ENCODE measurements at places on chromosomes 2 and 18.
A peak's percentile ranks its signal among the peaks of the same experiment; 100 is the strongest.

GRCh38 chr2:126766969-126767296 lies 111.0 kb downstream of the GYPC start:
- no peak for DNase-seq

DNA sequence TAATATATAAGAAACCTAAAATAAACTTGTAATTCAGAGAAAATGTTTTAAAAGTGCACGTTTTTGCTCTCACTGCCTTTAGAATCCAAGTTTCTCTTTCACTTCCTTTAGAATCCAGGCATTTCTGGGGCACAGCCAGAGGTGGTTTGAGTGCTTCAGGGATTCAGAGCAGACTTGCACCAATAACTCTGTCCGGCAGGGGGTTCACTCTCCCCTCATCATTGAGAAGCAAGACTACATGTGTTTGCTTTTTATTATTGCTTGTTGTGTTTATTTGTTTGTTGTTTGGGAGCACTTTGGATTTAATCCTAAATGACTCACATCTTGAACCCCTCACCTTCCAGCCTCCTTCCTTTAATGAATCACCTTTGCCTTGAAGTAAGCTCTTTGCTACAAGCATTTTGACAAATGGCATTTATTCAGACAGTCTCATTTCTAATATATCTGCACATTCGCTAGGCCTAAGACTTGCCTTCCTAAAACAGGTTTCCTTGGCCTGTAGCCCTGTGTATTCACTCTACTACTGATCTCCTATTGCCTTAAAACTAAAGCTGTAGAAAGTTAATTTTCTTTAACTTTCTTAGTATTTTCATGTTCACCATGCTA lies 233.5 kb upstream of the ATP5MC3 start:
- no peak for DNase-seq

GRCh38 chr2:228768818-228769217 lies 502.3 kb downstream of the PID1 start:
- DNase-seq = no peak

- no peak for DNase-seq
Measured at GRCh38 chr18:27713738-27714095, 463.2 kb downstream of the CDH2 start.

DNA sequence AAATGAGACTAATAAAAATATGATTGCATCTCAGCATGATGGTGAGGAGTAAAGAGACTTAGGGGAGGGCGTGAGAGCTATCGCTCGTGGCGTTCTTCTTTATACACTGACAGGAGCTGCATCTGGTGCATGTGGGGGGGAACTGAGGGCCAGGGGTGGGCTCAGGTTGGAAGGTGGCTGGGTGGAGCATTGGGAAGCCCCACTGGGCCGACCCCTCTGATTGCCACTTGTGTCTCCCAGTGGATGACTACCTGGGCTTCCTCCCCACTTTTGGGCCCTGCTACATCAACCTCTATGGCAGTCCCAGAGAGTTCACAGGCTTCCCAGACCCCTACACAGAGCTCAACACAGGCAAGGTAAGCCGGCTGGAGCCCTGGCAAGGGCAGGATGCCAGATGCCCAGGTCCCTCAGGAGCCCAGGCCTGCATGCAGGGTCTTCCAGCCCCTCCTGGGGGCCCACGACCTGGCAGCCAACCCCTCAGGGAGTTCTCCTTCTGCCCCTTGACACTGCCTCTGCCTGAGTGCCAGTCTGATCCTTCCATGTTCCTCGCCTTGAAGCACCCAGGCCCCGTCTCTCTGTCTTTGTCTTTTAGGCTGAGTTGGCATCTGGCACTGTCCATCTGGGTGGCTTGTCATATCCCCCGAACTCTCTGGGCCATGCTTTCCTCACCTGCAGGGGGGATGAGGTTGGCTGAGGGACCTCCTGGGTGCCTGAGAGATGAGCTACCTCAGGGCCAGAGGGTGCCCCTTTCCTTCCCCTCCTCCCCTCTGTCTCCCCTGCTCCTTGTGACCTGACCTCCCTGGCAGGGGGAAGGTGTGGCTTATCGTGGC lies 97.7 kb downstream of the DYSF start:
- no peak for DNase-seq

DNA sequence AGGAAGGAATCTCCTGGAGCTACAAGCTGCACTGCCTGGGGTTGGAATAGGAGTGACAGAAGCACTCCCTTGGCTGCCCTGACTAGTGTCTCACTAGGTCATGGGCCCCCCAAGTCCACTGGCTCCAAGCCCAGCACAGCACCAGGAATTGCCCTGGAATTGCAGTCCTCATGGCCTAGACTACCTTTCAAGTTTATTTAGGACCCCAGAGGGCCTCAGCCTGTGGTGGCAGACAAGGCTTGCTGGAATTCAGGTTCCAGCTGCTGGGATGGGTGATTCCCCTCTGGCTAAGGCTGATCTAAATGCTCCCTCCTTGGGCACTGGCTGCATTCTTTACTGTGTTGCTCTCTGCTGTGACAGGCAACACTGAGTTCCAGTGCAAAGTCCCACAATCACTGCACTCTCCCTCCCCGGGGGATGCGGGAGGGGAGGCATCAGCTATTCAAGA lies 14.0 kb downstream of the STRADB start:
- DNase-seq = no peak

DNA sequence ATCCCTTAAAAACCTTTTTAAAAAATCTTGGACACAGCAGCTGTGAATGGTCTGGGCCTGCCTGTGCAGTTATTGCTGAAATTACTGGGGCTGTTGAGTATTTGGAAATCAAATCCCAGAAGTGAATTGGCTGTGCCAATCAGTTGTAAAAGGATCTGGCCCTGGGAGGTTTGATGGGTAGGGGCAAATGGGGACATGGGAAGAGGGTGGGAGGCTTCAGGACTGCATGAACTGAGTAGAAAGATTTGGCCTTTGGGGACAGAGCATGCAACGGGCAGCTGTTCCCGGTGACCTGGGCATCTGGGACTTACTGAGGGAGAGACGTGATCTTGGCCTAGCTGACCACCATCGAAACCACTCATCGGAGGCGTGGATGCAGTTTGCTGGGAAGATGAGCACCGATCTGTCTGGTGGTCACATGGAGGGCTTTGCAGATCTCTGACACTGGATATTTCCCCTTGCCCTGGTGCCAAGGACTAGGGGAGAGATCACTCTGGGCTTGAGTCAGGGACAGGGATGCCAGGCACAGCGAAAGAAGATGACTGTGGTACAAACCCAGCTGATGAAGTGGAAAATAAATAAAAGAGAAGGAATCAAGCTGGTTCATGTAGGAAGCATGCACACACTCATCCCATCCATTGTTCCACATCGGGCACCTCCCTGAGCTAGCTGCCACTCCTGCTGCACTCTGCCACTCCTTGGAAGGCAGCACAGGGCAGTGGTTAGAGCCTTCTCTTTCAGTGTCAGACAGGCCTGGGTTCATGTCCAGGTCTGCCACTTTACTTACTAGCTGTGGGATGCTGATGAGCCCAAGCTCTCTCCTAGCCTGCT lies 58.4 kb downstream of the SEMA4F start:
- no peak for DNase-seq

GRCh38 chr2:129015397-129016285 lies 697.0 kb upstream of the HS6ST1 start:
- DNase-seq = no peak

DNA sequence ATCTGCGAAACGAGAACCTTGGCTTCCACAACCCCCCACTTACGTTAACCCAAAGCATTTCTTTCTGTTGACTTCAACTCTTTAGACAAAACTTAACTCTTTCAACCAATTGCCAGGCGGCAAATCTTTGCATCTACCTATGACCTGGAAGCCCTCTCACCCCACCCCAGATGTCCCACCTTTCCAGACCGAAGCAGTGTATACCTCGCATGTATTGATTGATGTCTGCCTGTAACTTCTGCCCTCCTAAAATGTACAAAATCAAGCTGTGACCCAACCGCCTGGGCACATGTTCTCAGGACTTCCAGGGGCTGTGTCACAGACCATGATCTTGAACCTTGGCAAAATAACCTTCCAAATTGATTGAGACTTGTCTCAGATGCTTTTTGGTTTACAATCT lies 12.3 kb downstream of the AQP12B start:
- no peak for DNase-seq

DNA sequence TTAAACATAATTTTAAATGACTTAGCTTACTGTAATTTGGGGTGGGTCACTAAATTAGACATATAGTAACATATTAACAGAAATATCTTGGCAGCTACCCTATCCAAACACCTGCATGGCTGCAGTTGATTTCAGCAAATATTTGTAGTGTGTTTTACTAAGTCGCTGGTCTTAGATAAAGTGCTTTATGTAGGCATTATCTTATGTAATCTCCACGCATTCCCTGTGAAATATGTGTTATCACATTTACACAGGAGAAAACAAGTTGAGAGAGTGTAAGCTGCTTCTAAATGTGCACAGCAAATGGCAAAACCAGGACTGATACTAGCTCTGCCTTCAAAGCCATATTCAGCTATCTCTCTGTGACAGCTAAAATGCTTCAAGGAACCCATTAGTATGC lies 72.0 kb downstream of the NYAP2 start:
- DNase-seq = no peak

- peak; percentile 52 for DNase-seq
Measured at GRCh38 chr2:136378712-136379595, 261.0 kb upstream of the CXCR4 start.

DNA sequence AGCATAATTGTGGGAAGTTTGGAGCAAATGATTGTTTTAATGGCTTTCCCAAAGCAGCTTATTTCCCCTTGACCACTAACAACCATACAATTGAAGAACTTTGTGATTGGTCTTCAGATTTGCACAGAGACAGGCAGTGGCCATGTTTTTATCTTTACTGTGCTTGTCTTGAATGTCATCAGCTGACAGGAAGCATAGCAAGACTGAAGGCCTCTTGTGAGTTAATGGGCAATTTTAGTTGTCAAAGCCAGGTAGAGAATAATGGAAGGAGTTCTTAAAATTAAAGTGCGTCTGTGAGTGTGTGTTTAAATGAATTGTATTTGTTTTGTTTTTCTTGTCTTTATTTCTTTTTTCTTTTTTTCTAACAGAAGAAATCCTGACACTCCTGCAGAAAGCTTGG lies 809.9 kb downstream of the TSN start:
- no peak for DNase-seq

- DNase-seq = no peak
Measured at GRCh38 chr2:158181171-158181570, 79.5 kb downstream of the UPP2 start.

GRCh38 chr2:241358470-241358869 lies 2.4 kb downstream of the FARP2 start:
- no peak for DNase-seq

DNA sequence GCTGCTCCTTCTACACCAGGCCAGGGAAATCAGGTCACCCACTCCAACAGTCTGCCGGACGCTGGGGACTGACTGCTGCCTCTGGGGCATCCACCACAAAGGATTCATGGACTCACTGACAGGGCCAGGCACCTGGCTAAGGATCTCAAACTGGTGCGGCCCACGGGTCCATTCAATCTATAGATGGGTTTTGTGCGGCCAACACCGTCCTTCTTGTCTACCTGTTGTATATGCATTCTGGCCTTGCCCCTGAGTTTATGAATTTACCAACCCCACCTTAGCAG lies 10.9 kb upstream of the SLC20A1 start:
- no peak for DNase-seq

GRCh38 chr2:57372237-57372984 lies 674.2 kb upstream of the VRK2 start:
- DNase-seq = no peak

DNA sequence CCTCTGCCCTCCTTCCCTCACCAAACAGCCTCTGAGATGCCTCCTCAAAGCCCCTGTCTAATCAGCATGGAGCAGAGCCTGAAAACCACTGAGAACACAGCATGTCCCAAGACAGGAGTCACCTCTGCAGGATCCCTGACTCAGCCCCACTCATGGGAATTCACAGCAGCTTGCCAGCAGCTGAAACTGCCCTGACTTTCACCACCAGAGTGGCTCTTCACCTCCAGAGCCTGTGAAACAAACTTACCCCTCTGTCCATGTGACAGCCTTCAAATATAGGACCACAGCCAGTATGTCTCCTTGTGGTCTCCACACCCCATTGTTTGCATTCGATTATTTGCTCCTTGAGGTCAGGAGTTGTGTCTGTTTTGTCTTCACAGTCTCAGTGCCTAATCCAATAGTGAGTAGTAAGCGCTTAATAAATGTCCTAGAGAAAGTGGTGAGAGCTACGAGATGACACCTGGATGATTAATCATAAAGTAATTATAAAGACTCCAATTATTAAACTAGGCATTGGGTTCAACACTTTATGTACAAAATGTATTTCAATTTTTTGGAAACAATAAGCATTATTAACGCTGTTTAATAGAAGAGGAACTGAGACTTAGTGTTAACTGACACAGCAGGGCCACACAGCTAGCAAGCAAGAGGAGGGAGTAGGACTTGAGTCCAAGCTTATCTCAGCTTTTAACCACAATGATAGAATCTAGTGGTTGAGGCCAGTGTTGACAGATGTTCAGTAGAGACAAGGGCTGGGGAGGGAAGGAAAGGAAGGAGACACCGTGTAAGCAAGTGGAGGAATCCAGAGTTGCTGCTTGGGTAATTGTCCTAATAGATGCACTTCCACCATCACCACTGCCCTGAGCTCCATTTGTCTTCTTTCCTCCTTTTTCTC lies 358.7 kb upstream of the TNP1 start:
- DNase-seq = no peak

GRCh38 chr2:102013206-102014040 lies 21.7 kb downstream of the IL1R2 start:
- DNase-seq = no peak

GRCh38 chr18:67081482-67082211 lies 434.9 kb downstream of the DSEL start:
- DNase-seq = no peak

DNA sequence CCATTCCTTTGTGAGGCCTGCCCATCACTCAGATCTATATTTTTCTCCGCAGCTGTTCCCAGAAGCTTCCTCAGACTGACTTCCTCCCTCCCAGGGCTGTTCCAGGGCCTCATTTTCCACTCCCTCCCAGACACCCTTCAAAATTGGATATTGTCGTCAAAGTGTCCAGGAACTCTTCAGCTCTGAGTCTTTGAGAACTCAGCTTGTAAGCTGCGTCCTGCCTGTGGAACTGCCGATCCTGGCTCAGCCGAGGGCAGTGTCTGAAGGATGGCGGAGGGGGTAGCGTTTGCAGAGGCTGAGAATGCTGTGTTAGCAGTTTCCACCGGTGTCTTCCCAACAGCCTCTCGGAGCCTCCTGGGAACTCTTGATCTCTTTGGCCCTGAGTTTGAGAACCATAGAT lies 27.1 kb downstream of the NCK2 start:
- DNase-seq = no peak
